ENCODE measurements at places on chromosomes 6 and 20.

- DNase-seq = no peak
Observed at GRCh38 chr6:145904868-145905267, 59.3 kb downstream of the SHPRH start.

GRCh38 chr6:150806790-150807189 lies 58.7 kb upstream of the MTHFD1L start:
- no peak for DNase-seq

DNA sequence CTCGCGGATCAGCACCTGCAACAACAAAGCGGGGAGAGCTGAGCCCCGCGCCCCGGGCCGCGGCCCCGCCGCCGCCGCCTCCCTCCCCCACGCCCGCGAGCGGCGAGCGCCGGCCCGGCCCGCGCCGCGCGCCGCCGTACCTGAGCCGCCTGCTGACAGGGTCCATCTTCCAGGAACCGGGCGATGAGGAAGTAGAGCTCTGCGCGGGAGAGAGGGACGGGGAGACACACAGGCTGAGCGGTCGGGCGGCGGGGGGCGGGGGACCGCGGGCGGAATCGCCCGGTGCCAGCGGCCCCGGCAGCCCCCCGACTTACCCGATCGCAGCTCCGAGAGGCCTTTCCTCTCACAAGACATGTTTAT lies 359 bp downstream of the PHIP start:
- no peak for DNase-seq

DNA sequence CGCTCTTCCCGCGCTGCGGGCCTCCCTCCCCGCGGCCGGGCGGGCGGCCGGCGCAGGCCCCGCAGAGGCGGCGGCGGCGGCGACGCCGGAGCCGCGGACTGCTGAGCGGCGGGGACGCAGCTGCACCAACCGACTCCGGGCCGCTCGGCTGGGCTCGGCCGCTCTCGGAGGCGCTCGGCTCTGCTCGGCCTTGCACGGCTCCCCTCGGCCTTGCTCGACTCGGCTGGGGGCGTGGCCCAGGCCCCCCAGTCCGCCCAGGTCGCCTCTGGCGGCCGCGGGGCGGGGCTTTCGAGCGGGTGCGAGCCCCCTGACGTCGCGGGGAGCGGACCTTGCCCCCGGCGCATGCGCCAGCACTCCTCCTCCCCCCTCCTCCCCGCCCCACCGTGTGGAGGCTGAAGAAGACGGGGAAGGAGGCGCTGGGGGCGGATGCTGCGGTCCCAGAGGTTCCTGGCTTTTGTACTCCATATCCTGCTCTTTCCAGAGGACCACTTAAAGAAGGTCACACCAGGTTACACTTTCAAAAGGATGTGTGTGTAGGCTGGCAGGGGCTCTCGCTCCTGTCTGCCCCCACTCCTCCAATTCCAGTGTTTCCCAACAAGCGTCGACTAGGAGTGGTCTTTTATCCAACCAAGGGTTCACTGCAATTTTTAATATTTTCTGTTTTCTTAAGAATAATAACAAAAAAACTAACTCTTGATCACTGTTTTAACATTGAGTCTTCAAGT lies at the start of gene ZHX3:
Gene ZHX3 (minus strand): TSS at position 186 of the 725 bp plus-strand sequence. CDS start 112,815 bp downstream, outside the sequence.
- DNase-seq = peak; percentile 96

GRCh38 chr20:3166913-3167342 lies 6.4 kb downstream of the LZTS3 start:
- DNase-seq = no peak

- DNase-seq = no peak
Observed at GRCh38 chr20:63473555-63474449, 1.3 kb upstream of the KCNQ2 start.

GRCh38 chr6:75490706-75491105 lies 2.9 kb downstream of the FILIP1 start:
- no peak for DNase-seq

GRCh38 chr20:63232235-63233060 lies 3.3 kb upstream of the BIRC7 start:
- DNase-seq = peak; percentile 75

GRCh38 chr6:13908955-13909381 lies 15.8 kb upstream of the RNF182 start:
- peak; percentile 80 for DNase-seq

- no peak for DNase-seq
Observed at GRCh38 chr6:142947714-142948480, 2.9 kb upstream of the HIVEP2 start.

- DNase-seq = peak; percentile 80
Observed at GRCh38 chr6:42898891-42899361, 16.9 kb upstream of the PTCRA start.

- no peak for DNase-seq
Observed at GRCh38 chr6:89148016-89148750, 2.3 kb downstream of the PM20D2 start.

DNA sequence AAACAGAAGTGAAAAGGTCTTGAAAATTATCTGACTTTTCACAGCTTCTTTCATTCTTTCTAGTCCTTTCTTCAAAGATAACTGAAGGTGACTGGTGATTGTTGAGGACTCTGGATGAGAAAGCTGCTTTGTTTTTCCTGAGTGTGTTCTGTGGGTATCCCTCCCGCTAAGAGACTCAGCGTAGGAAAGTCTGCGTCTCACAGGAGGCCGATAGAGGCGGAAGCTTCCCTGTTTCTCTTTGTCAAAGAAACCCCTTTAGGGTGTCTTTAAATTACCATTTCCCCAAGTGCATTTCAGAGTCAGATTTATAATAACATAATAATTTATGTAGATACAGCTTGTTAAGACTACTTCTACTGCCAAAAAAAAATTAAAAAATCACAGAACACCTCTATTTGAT lies 31.2 kb upstream of the IRF4 start:
- DNase-seq = no peak

- no peak for DNase-seq
Observed at GRCh38 chr6:37452522-37452921, 19.5 kb downstream of the CMTR1 start.

GRCh38 chr20:36862857-36863668 lies 12.9 kb upstream of the TLDC2 start:
- no peak for DNase-seq

DNA sequence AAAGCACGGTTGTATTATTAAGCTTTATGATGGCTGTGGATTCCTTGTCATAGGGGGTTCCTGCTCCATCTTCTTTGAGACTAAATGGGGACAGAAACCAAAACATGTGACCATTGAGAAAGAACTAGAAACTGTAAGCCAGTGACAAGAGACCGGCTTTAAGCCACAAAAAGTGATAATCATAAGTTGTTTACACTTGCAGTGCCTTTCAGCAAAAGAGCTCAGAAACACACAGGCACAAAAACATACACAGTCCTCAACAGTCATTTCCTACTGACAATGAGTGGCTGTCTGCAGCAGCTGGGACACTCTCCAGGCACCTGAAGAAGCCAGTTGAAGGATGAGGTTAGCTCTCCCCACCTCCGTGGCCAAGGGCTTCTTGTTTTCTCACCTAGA lies 20.0 kb upstream of the UBE2J1 start:
- no peak for DNase-seq

GRCh38 chr6:13586603-13587542 lies 12.5 kb downstream of the SIRT5 start:
- no peak for DNase-seq

DNA sequence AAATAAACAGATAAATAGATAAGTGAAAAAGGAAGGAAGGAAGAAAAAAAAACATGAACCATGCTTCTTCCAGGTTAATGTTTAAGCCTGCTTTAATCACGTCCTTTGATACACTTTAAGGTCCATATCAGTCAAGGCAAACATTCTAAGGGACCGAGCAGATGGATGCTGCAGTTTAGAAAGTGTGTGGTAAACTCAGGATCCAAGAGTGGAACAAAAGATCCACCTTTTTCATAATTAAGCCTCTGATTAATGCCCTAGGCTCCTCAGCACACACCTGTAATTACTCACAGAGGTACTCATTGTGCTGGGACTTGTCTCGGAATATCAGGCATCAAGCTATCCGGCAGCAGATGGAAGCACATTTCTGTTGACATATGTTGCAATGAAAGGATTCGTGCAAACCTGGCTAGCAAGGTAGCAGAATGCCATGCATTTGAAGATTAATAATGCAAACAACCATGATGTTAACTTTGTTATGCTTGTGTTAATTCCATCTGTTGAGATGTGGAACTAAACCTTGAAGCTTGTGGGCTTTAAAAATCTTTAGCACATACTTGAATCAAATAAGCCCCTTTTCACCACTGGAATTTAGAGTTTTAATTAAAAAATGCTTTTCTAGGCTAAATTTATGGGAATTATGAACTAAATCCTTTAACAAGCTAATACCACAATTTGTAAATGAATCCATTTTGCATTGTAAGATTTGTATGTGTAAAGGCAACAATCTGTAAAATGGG lies 163.7 kb downstream of the RALGAPA2 start:
- no peak for DNase-seq

DNA sequence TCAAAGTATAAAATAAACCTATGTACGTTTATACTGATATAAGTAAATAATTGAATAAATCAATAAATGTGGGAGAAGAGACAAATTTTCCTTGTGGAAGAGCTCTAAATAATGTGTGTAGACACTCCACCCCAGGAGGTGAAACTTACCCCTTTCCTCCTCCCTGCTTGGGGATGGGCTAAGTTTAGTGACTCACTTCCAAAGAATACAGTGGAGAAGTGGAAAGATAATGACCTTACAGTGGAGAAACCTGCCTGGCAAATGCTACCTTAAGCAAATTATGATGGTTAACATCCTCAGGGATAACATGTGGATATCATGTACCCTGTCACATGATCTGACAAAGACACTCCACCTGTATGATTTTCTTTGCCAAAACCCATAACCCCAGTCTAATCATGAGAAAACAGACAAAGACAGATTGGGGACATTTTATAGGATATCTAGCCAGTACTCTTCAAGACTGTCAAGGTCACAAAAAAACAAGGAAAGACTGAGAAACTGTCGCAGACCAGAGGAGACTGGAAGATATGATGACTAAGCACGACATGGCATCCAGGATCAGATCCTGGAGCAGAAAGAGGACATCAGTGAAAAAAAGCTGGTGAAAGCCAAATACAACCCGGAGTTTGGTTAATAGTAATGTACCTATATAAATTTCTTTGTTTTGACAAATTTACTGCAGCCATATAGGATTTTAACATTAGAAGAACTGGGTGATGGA lies 195.5 kb upstream of the PRDM1 start:
- no peak for DNase-seq

DNA sequence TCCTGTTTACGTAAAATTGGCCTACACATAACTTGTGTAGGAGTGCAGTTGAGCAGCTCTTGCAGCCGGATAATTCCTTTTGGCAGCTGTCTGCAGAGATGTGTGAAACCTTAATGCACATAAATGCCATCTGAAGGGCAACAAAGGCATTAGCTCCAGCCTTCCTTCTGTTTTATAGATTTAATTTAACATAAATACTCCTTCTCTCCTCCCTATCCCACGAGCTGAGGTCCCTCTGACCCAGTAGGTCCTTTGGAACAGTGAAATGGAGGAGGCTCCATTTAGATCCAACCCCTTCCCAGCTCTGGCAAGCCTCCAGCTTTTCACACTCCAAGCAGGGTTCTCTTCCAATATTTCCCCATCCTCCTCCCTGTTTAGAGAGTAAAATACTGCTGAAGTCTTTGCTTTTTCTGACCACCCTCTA lies 6.5 kb downstream of the PLEKHG1 start:
- DNase-seq = no peak

DNA sequence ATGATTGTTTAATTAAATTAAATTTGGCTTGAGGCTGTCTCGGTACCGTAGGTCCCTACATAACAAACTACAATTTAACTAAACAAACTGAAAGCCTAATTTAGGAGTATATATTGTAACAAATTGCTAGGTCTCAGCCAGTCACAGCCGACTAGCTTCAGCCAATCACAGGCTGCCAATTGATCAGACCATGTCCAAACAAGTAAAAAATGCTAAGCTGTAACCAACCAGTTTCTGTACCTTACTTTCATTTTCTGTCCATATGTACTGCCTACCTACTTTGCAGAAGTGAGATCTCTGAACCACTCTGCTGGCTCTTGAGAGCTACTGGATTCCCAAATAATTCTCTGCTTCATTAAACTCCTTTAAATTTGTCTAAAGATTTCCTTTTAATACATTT lies 648.0 kb upstream of the GJE1 start:
- DNase-seq = peak; percentile 40

- no peak for DNase-seq
Observed at GRCh38 chr6:43873806-43874714, 104.0 kb downstream of the VEGFA start.

DNA sequence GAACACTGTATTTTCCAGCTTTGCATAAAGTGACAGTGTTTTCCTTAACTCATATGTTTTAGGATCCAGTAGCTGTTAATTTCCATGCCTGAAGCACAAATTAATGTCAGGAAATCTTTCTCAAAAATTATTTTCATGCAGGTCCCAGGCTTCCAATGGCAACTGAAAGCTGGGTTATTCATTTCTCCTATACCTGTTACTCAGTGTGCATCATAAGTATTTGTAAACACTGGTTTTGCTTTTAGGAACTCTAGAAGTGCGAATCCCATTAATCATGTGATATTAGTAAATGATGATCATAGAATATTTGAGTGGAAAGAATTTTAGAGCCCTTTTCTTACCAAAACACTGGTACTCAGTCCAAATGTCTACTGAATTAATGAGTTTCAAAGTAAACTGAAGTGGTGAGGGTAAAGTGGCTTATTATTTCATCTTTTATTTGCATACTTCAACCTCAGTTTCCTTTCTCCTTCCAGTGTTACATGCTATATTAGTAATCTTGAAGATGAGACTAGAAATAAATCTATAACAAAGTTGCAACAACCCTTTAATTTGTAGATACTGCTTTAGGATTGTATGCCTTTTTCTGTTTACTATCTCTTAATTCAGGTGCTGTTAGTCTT lies 124.0 kb downstream of the ZFAND3 start:
- no peak for DNase-seq

DNA sequence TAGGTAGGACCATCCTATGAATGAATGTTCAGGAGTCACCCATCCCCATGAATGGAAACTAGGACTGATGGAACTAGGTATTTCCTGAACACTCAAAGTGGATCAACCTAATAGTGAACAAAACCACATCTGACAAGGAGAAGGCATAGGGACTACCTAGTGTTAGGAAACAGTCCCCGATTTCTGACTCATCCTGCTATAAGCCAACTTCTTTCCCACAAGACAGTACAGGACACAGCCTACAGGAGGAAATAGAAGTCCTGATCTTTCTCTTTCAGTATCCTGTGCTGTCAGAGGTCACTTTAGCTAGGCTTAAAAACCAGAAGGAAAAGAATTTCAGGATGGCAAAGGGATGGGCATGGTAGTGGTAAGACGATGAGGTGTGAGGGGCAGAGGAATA lies 19.5 kb upstream of the GMDS start:
- DNase-seq = peak; percentile 82

DNA sequence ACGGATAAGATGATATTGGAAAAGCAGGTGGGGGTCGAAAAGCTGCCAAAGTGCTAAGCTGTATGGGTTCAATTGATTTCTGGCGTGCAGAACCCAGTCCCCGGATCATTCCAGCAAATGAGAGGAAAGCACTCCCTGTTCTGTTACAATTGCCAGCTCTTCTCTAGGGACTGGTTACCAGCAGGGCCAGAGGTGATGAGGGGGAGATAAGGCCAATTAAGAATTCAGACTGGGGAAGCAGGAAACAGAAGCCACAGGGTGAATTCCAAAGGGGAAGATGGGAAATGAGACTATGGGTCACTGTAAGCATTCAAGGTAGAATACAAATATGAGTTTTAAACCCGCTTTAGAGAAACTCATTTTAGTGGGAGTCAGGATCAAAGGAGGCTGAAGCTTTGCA lies 349.4 kb upstream of the MAP3K7 start:
- no peak for DNase-seq
